HFFc6 (cell line): ENCODE measurements at places on chromosomes 11 and 22.

DNA sequence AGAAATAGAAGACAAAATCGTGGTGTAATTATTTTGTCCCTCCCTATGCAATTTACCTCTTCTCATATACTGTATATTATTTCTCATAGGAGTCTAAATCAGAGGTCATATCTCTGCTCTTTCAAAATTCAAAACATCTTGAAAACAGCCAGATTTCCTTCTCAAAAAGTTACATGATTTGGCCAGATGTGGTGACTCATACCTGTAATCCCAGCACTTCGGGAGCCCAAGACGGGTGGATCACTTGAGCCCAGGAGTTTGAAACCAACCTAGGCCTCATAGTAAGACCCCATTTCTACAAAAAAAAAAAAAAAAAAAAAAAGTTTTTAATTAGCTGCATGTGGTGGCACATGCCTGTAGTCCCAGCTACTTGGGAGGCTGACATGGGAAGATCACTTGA, 29.0 kb upstream of the DNAJB7 start:
- peak; percentile 0 for DNase-seq

DNA sequence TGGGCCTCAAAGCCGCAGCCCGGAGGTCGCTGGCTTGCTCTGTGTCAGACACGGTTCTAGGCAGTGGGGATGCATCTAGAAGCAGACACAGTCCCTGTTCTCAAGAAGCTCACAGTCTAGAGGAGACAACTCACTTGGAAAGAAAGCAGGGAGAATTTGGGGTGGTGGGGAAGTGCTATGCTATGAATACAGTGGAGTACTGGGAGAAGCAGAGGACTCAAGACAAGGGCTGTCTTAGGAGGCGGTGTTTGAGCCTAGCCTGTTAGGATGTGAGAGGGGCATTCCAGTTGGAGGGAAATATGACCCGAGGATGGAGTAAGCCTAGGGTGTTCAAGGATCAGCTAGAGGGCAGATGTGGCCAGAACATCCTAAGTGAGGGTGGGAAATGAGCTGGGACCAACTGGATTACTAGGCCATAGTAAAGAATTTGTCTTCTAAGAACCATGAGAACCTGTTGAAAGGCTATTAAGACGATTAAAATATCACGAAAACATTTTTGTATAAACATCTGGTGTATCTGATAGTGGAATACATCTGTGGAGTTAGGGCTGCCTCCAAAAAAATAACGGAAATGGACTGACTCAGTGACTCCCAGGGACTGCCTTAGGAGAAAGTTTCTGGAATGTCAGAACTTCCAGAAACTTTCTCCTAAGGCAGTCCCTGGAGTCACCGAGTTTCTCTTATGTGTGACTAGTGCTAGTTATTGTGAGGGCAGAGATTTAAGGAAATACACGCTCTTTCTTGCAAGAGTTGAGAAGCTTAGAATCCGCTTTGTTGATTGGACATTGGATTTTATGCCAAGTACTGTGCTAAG, 1.1 kb upstream of the PITPNB start:
- peak; percentile 32 for DNase-seq

GRCh38 chr22:36136475-36136874, 24.1 kb downstream of the APOL3 start:
- peak; percentile 67 for DNase-seq

DNA sequence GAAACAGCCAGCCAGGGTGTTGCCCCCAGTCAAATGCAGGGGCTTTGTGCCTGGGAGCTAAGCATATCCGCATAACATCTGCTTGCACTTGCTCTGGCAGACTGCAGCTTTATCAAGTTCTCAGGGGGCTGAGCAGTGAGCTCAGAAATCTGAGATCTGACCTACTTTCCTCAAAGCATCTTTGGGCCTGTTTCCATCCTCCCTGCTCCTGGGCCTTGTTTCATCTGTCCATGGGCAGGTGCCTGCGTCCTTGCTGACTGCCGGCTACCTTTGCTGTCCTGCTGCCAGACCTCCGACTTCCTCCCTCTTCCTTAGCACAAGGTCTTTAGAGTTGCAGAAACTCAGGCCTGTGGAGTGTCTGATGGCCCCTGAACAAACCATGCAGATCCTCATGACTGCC, 131.2 kb upstream of the B3GAT1 start:
- no peak for DNase-seq
